Immature natural killer cell (primary cell): ENCODE measurements at places on chromosomes 6 and 20. TPM values are rescaled to one million over a fixed set of nuclear protein-coding genes. Genes with fewer than 3 reads are reported as not detected.

DNA sequence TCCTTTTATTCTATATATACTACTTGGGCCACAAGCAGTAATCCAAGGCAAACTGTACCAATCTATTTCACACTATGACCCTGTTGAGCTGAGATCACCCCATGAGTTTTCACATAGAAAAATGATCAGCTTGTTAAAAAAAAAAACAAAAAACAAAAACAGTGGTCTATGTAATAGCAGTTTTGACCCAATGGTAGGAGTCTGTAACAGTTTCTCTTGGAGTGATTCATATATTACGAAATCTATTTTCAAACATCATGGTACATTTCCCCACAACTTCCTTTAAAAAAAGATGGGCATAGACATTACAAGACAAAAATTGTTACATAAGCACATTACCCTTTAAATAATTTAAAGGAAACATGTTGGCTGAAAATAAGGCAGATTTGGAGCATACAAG, 78.1 kb downstream of the PRSS35 start:
- no peaks in the 10 kb centered on the region for H3K36me3 ChIP-seq
- H3K4me1 ChIP-seq: no peaks in the 10 kb centered on the region
- DNase-seq: no peak
- H3K27ac ChIP-seq: no peak overlapping the region
- no peak overlapping the region for H3K4me3 ChIP-seq

GRCh38 chr6:82555801-82556200, 192.2 kb downstream of the TPBG start:
- peaks cover 3% of the 10 kb centered on the region for H3K27me3 ChIP-seq
- no peaks in the 10 kb centered on the region for H3K4me1 ChIP-seq
- no peak for DNase-seq
- H3K4me3 ChIP-seq: no peak overlapping the region
- H3K36me3 ChIP-seq: no peaks in the 10 kb centered on the region

DNA sequence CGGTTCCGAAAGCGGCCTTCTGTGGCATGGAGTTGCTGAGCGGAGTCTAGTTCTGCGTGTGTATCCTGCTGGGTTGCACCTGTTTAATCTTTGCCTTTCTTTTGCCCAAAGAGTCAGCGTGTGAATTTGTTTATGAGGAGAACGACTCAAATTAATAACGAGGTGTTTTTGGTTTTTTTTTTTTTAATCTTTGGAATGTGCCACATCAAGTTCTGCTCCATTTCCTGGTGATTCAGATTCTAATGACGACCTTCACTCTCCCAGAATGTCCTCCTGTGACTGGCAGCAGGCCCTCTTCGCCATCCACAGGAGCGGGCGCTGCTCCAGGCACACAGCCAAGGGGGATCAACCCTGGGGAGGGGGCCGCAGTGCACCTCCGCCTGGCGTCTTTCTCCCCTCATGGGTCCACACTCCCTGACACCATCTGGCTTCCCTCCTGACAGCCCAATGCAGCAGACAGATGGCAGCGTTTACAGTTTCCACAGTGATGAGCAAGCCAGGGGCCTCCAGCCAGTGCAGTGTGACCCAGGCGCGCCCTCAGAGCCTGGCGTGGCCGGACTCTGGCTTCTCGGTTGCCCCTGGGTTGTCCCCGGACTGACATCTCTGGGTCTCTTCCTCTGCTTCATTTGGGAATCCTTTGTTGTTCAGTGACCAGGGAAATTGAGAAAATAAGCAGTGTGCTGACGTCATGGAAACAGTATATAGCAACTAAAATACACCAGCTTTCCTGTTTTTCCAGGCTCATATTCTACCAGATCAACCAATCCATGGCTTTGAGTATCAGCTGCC, 27.5 kb upstream of the AFDN start:
- no peak for DNase-seq
- H3K27me3 ChIP-seq: peaks cover 14% of the 10 kb centered on the region
- peaks cover 2% of the 10 kb centered on the region for H3K4me1 ChIP-seq
- H3K4me3 ChIP-seq: no peak overlapping the region

SNAP25 gene
- polyA plus RNA-seq: not detected
